ENCODE measurements at places on chromosomes 6 and 20. TPM values are rescaled to one million over a fixed set of nuclear protein-coding genes. Genes with fewer than 3 reads are reported as not detected.
A peak's percentile ranks its signal among the peaks of the same experiment; 100 is the strongest.

- DNase-seq, result no peak
Measured at GRCh38 chr6:111782887-111783466, 90.3 kb downstream of the FYN start.

DNA sequence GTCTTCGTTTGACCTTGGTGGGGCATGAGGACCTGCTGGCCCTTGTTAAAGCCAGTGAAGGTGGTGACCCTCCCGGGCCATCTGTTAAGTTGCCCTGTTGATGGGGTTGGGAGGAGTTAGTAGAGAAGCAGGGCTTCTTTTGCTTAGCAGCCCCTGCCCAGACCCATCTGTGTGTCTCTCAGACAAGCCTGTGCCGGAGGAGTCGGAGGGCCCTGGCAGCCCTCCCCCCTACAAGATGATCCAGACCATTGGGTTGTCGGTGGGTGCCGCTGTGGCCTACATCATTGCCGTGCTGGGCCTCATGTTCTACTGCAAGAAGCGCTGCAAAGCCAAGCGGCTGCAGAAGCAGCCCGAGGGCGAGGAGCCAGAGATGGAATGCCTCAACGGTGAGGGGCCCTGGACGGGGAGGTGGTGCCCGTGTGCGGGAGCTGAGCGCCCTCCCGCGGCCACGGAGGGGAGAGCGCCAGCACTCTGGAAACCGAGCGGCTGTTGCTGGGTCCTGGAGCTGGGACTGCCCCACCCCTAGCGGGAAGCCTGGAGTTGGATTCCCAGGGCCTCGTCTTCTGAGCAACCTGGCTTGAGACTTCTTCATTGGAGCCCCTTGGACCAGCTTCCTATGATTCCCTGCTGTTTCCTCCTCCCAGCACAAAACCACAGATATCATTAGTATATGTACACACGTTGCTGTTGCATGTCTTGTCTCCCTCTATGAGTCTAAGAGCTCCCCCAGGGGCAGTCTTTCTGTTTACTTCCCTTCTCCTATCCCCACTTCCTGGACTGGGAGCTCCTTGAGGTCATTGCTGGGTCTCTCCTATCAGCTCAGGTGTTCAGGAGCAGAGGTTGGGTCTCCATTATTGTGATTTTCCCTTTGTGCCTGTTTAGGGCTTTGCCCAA is 27.6 kb upstream of the SRF start:
- DNase-seq, result peak; percentile 95

- no peak for DNase-seq
Measured at GRCh38 chr6:138026342-138026741, 80.9 kb downstream of the PERP start.

GRCh38 chr6:43734294-43734665 is 35.7 kb upstream of the VEGFA start:
- DNase-seq, result no peak

DNA sequence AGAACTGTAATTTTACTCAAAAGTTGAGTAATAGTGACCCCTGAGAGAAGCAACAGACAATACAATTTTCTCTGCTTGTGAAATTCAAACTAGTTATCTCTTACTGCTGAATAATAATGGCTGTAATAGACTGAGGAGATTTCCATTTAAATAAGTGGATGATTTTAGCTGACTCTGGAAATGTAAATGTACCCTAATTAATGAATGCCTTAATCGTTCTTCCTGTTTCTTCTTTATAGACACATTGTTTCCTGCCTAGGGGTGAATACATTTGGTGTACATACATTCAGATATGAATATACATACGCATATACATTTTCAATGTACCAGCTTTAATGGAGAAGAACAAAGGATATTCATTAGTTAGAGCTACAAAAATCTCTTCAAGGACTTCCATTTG is 611.9 kb downstream of the TFAP2B start:
- DNase-seq, result no peak

- no peak for DNase-seq
Measured at GRCh38 chr6:83476971-83477370, 35.4 kb upstream of the PRSS35 start.

- DNase-seq, result no peak
Measured at GRCh38 chr20:62061851-62062423, 3.7 kb downstream of the TAF4 start.

- DNase-seq, result no peak
Measured at GRCh38 chr6:25576919-25577318, 75.1 kb upstream of the SCGN start.

GRCh38 chr20:54017846-54018245 is 52.5 kb downstream of the BCAS1 start:
- DNase-seq, result no peak

DNA sequence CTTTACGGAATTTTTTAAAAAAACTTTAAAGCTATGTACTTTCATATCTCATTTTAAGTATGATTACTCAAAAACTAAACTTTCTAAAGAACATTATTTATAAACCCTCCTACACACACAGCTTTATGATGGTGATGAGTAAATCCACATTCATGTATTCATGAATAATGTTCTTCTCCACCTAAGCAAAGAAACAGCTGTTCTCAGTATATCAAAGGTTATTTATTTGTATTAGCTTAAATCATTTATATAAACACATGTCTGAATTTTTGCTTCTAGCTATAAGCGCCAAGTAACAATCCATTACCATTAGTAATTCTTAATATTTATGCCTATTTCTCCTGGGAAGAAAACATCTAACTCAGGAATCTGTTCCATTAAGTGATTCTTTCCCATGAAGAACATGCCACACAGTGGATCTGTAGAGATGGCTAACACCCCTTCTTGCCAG is 63.3 kb downstream of the SMLR1 start:
- DNase-seq, result no peak

The SLC17A3 gene
- 0.27 TPM for total RNA-seq

The HRH3 gene
- total RNA-seq, result 5.2 TPM

The CST5 gene
- total RNA-seq, result not detected

The SYNE1 gene
- 13.6 TPM for total RNA-seq

The TIAM2 gene
- total RNA-seq, result 27.8 TPM

The NHLRC1 gene
- 1.0 TPM for total RNA-seq

Measured in GM23338 (cell line).